Neuronal stem cell (in vitro differentiated cells): ENCODE measurements at places on chromosomes 1 and 21.
A peak's percentile ranks its signal among the peaks of the same experiment; 100 is the strongest.

- no peak for DNase-seq
Observed at GRCh38 chr1:43991200-43991475, 261 bp upstream of the CCDC24 start.

DNA sequence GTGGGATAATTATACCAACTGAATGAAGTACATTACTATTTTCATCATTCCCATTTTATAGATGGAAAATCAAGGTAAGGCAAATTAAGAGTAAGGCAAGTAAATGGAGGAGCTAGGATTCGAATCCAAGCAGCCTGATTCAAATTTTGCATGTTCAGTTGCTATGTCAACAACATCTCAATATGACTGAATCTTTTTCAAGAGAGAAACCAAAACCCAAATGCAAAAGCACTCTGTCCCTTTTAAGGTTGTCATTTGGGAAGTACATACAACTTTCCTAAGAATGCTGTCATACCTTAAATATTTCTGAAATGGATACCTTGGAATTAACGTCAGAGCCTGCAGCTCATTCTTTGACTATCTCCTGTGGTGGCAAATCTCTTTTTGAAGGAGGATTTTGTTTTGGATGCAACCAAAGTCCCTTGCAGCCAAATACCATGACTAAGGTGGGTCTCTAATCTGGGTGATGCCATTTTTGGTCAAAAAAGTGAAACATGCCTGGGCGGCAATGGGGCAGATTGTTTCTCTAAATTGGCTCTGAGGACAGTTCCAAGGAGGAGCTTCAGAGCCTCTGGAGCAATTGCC, 25.4 kb downstream of the ADAMTS1 start:
- no peak for DNase-seq

GRCh38 chr21:21963911-21964310, 965.7 kb downstream of the NCAM2 start:
- DNase-seq: no peak

DNA sequence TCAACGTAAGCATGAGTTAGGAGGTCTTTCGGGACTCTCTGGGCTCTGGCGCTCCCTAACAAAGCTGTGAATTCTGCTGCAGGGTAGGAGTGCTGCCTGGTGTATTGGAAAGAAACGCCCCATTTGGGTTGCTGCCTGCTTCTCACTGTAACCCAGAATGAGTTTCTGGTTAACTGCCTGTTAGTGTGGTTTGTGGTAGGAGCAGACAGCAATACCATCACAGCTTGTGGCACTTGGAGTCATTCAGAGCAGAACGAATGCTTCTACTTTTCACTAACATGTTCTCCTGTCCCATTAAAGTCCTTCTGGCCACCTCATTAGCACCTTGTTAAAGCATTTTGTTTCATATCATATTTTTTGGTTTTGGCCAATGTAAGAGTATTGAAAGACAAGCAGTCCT, 18.1 kb downstream of the MAP3K7CL start:
- no peak for DNase-seq

DNA sequence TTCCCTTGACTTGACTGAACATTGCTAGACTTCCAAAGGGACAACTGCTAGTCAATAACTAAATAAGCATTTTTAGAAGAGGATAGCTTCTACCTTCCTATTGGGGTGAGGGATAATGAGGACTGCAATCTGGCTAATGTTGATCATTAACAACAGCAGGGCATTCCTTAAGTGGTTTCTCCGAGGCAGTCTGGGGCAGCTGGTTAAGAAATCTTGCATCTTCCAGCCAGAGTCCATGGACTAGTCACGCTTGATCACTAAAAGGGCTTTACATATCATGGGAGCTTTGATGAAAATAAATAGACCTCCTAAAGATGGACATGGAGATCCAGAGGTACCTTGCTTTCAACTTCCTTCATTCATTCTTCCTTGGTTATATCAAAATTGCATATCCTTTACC, 329.4 kb upstream of the ESRRG start:
- no peak for DNase-seq

DNA sequence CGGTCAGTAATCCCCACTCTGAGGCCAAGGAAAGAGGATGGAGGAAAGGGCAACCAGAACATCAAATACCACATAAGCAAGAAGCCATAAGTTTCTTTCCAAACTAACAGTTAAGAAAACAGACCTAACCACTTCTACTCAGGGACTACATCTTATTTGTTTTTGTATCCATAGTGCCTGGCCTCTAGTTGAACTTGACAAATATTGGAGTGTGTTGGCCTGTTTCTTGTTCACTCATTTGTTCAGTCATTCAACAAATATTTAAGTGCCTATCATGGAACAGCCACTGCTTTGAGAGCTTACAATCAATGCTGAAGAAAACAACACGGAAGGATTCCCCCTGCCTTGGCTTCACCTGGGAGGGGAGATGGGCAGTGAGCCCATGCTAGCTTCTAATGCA, 69.7 kb downstream of the ST6GALNAC3 start:
- DNase-seq: no peak

- DNase-seq: peak; percentile 94
Observed at GRCh38 chr1:153532769-153533599, 2.8 kb downstream of the S100A6 start.

DNA sequence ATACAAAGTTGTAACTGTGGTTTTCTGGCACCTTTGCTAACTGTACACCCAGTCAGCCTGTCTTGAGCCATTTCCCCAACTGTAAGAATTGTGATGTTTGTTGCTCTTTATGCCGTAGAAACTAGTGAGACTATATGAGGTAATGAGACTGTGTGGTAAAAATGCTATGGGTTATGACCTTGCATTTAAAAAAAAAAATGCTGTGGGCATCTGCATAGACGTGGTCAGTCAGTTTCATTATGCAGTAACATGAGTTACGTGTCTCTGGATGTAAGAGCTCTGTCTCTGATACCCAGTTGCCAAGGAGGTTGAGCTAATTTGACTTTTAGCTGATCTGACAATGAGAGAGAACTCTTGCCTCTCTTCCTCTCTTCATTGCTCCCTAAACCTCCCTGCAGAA, 80.6 kb upstream of the LAMC2 start:
- no peak for DNase-seq

DNA sequence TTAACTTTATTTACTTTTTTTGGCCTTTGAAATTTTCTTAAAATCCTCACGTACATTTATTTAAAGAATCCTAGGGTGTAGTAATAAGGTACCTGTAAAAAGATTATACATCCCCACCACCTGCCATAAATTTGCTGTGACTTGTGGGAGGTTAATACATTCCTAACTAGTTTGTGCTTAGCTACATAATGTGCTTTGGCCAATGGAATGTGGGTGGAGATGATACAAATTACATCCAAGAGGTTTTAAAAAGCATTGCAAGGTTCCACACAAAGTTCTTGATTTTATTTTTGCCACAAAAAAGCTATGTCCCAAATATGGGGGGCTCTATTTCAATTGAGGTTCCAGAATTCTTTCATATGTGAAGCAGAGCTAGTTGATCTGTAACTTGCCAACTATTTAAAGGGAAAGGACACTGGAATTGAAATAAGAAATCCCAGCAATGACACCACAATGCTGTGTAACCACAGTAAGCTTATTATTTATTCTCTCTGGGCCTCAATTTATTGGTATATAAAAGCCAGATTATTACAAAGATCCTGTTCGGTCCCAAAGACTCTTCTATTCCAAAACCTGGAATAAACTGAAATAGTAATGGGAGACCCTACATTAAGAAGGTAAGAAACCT, 15.7 kb downstream of the ASPM start:
- no peak for DNase-seq

GRCh38 chr21:41887667-41888066, 8.5 kb upstream of the PRDM15 start:
- DNase-seq: no peak

- DNase-seq: peak; percentile 72
Observed at GRCh38 chr1:116667575-116668105, at the start of gene IGSF3. Gene IGSF3 (minus strand): TSS chr1:116667733. CDS start chr1:116666326, 1,407 bp downstream.

- DNase-seq: no peak
Observed at GRCh38 chr1:45111239-45111638, 95.2 kb downstream of the ZSWIM5 start.

GRCh38 chr1:175394739-175395138, 202.2 kb upstream of the KIAA0040 start:
- no peak for DNase-seq

DNA sequence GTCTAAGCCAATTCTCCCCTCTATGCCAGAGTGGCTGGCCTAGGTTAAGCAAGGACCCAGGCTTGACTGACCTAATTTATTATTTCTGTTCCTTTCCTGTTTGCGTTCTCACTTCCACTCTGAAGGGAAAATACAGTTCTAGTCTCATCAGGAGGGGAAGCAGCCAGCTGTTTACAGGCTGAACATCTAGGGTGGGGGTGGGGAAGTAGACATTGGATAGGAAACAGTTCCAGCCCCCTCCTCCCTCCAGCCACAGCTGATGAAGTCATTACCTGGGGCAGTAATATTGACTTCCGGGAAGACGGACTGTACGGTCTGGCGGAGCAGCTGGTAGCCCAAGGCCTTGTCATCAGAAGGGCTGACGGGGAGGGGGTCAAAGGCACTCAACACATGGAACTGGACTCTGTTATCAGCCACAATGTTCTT, 17.6 kb downstream of the PM20D1 start:
- DNase-seq: no peak

GRCh38 chr21:27475363-27475955, 508.6 kb upstream of the ADAMTS5 start:
- no peak for DNase-seq

- DNase-seq: no peak
Observed at GRCh38 chr1:19452221-19452663, 33.1 kb downstream of the CAPZB start.

DNA sequence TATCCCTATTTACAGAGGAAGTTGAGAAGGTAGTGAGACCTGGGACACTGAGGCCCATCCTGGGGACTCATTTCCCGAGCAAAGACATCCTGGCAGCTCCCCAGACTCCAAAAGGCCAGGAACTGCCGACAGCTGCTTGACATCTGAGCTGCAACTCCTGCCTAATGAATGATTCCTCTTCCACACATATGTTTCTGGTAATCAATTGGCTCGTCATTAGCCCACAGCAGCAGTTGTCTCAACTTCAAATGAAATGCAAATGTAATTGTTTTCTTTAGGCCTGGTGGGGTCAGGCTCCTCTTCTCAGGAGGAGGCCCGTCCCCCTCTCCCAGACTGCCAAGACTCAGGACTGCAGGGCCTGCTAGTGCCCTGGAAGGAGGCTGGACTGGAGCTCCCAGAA, 61.8 kb upstream of the DISP3 start:
- no peak for DNase-seq

GRCh38 chr1:112776688-112777087, 61.6 kb upstream of the PPM1J start:
- DNase-seq: no peak

- no peak for DNase-seq
Observed at GRCh38 chr1:241553886-241554592, 21.9 kb downstream of the KMO start.

DNA sequence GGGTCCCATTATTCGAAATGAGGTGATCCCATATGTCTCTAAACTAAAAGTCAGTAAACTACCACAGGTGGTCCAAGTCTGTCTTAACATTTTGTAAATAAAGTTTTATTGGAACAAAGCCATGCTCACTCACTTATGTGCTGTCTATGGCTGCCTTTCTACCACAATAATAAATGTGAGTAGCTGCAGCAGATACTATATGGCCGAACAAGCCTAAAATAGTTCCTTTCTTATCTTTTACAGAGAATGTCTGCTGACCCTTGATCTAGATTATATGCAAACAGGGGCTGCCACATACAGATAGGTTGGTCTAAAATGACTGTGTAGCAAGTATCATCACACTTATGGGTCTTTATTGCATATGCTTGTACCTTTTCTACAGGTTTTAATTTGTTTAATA, 140.0 kb downstream of the VAV3 start:
- no peak for DNase-seq

- no peak for DNase-seq
Observed at GRCh38 chr1:147785794-147786506, 25.5 kb upstream of the GJA5 start.

GRCh38 chr1:226672339-226672762, 66.7 kb downstream of the ITPKB start:
- no peak for DNase-seq

DNA sequence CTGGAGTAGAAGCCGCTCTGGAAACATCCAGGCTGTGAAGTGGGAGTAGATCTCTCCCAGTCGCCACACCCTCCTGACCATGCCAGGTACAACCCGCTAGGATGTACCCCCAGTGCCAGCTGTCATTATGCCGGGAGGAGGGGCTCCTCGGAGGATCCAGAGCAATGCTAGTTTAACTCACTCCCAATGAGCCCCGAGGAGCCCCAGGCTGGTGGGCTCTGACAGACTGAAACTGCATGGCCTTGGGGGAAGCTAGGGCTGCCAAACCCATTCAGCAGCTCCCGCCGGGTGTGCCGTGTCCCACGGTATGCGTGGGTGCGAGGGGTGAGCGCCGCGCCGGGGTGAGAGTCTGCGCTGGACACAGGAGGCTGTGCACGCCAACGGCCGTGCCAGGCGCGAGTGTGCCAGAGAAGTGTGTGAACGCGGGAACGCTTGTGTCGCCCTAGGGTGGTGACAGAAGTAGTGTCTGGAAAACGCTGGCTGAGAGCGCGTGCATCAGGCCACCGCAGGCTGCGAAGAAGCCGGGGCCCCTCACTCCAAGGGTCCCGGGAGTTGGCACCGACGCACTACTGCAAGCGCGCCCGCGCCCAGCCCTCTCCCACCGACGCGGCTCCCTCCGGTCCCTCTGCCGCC, 177.1 kb upstream of the EDN2 start:
- no peak for DNase-seq

GRCh38 chr1:83097715-83098114, 901.2 kb downstream of the TTLL7 start:
- DNase-seq: no peak

- no peak for DNase-seq
Observed at GRCh38 chr1:60888126-60888525, 194.2 kb upstream of the NFIA start.

- DNase-seq: no peak
Observed at GRCh38 chr1:41547336-41547735, 62.9 kb upstream of the EDN2 start.

GRCh38 chr1:182485861-182486260, 35.9 kb downstream of the RGSL1 start:
- no peak for DNase-seq

GRCh38 chr1:92953491-92953890, 7.8 kb downstream of the DIPK1A start:
- no peak for DNase-seq

DNA sequence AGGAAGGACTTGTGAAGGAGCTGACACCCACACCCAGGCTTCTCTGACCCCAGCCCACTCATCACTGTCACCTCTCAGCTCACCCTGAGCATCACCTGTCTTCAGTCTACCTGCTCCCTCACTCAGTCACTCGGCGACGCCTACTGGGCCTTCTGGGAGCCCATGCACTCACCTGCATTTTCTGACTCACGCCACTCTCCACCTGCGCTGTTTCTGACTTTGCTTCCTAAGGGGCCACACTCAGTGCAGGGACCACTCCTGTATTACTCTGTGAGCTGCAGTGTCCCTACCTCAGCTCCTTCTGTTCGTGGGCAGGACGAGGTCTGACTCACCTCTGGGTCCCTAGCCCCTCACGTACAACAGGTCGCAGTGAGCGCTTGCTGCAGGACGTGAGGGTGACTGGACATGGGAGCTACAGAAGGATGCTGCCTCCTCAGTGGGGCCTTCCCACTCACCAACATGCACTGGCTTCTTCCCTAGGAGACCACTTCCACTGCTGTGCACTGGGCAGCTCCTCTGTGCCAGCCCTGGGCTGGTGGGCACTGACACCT, 102.3 kb downstream of the GLIS1 start:
- DNase-seq: no peak
